ENCODE measurements at places on chromosomes 7 and 10.

DNA sequence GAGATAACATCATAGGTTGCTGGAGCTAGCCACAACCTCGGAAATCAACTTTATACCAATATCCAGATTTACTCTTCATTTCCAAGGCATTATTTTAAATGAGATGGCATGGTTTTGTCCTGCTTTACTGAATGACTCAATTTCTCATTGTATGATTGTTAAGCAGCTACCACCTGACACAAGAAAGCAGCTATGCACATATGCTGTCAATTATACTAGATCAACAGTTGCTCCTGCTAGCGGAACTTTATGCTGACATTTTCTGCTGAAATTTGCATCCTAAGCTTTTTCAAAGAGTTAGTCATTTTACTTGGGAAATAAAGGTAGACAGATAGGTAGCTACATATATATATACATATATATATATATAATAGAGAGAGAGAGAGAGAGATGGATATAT is 8.9 kb upstream of the CH25H start:
- DNase-seq, result no peak

DNA sequence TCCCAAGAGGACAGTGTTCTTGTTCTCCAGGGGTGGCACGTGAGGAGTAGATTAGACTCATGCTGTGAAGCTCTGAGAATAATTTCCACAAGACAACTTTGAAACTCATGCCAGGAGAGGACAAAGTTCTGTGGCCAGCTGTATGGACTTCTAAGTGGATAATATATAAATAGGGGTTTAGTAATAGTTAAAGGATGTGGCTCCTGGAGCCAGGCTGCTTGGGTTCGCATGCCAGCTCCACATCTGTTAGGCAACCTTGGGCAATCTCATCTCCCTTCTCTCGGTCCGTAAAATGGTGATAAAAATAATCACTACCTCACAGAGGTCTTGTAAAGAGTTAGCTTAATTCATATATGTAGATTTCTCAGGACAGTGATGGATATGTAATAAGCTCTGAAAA is 35.8 kb downstream of the ACSL5 start:
- DNase-seq, result no peak

- no peak for DNase-seq
Observed at GRCh38 chr7:112022128-112022527, 184.1 kb downstream of the DOCK4 start.

DNA sequence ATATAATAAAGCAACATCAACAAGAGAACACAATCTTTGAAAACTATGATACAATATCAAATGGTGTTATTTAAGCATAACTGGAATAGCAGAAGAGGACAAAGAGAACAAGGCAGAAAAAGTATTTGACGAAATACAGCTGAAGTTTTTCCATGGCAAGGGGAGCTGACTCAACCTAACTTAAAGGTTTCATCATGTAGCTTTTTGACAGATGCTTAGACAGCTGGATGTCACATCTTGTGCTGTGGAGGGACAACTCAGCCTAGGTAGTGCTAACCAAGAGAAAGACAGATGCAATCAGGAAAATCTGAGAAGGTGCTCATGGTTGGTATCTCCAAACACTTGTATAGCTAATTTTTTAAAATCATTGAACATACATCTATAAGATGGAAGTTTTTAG is 208.2 kb downstream of the TFEC start:
- no peak for DNase-seq

DNA sequence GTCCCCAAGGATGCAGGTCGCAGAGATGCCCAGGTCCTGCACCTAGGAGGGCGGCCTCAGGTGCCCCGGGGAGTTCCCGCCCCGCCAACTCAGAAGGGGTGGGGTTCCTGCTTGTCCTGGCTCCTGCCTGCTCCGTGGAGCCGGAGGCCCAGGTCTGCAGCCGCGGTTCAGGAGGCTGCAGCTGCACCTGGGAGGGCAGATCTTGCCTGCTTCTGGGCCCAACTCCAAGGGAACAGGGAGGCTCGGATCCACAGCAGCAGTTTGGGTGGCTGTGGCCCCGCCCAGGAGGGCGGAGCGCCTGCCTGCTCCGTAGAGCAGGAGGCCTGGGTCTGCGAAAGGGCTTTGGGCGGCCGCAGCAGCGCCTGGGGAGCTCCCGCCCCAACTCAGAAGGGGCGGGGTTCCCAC is 108.2 kb upstream of the EGR2 start:
- DNase-seq, result no peak

DNA sequence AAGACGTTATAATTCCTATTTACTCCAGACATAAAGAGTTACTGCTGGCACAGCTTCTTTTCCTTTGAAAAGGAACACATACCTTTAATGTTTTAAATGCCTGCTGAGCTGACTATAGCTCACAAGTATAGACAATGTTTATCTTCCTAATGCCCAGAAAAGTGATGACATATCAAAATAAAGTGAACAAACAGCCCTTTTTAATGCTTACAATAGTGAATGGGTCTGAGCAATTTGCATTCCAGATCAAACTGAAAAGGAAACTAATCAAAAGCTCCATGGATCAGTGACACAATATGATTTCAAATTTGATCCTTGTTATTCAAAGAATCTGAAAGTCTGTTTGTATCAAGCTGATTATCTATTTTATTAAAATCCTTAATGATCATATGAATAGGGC is 233.6 kb upstream of the SEMA3E start:
- DNase-seq, result no peak

- DNase-seq, result peak; percentile 3
Observed at GRCh38 chr10:128902031-128902710, 564.9 kb upstream of the MGMT start.

DNA sequence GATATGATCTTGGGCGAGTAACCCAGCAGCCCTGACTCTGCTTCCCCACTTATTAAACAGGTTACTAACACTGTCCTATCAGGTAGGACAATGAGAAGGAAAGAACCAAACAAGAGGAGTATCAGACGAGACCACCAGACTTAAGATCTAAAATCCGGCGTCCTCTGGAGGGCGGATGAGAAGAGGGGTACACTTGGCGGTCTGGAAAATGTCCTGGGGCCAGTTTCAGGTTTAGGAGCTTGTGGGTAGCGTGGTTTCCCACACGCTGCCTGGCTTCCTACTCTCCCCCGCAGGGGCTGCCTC is 635 bp downstream of the ZNF32 start:
- DNase-seq, result no peak

GRCh38 chr7:8418629-8419245 is 14.7 kb upstream of the NXPH1 start:
- no peak for DNase-seq

- no peak for DNase-seq
Observed at GRCh38 chr7:106979551-106980357, 64.8 kb upstream of the PRKAR2B start.

GRCh38 chr7:98105942-98106544 is 619 bp upstream of the LMTK2 start:
- DNase-seq, result no peak

- no peak for DNase-seq
Observed at GRCh38 chr7:4093035-4093434, 589.1 kb upstream of the FOXK1 start.

GRCh38 chr10:50469288-50469687 is 154.5 kb downstream of the SGMS1 start:
- DNase-seq, result no peak

GRCh38 chr7:100516135-100516812 is 22.7 kb upstream of the AGFG2 start:
- peak; percentile 76 for DNase-seq

DNA sequence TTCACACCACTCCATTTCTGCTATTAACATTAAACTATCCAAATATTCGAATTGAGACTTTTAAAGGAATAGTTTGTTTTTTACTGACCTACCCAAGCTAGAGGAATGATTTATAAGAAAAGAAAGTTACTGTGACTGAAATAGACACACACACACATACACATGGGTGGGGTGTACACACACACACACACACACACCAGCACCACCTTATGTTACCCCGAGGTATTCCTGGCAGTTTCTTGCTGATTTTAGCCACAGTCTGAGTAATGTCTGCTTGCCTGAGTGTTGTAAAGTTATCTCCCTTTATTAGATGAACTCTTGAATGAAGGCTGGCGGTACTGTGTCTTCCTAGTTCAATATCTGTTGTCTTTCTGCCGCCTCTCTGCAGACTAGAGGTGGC is 91.3 kb upstream of the PRKG1 start:
- DNase-seq, result no peak

DNA sequence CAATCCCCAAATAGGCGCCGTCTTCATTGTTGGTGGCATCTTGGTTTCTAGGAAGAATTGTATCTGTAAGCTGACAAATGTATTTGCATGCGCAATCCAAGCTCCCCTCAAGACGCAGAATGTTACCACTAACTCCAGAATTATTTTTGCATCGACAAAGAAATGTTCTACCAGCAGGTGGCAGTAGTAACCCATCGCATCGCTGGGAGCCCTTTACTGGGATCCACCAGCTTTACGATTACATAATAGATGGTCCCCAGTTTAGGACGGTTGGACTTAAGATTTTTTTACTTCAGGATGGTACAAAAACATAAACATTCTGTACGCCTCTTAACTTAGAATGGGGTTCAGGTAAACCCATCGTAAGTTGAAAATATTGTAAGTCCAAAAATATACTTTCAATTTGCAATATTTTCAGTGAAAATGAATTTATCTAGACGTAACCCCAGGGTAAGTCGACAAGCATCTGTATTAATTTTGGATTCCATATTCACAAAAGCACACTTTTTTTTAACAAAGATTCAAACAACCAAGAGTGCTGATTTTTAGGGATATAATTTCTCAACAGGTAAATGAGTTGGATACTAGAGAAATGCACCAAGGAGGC is 114.0 kb upstream of the COBL start:
- DNase-seq, result no peak

GRCh38 chr7:111009526-111010040 is 81.3 kb upstream of the LRRN3 start:
- no peak for DNase-seq

DNA sequence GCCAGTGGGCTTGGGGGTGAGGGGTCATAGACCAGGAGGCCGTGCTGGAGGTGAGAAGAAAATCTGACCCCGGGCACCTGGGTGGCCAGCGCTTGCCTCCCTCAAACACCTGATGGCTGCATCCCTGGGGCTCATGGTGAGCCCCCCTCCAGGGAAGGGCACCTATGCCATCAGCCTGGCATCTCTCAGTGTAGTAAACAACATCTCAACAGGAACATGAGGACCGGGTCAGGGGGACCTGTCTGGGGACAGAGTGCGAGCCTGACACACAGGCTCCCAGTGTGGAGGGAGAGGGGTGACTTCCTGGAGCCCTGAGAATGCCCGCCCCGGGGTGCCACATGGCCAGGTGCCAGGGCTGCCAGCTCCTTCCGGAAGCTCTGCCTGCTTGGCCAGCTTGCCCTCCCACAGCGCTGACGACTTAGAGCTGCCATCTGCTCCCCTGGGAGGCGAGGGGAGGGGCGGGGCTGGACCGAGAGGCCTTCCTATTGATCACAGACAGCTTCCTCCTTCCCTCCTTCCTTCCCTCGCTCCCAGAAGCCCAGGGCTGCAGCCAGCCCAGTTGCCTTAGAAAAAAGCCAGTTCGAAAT is 12.3 kb downstream of the STX1A start:
- DNase-seq, result no peak

DNA sequence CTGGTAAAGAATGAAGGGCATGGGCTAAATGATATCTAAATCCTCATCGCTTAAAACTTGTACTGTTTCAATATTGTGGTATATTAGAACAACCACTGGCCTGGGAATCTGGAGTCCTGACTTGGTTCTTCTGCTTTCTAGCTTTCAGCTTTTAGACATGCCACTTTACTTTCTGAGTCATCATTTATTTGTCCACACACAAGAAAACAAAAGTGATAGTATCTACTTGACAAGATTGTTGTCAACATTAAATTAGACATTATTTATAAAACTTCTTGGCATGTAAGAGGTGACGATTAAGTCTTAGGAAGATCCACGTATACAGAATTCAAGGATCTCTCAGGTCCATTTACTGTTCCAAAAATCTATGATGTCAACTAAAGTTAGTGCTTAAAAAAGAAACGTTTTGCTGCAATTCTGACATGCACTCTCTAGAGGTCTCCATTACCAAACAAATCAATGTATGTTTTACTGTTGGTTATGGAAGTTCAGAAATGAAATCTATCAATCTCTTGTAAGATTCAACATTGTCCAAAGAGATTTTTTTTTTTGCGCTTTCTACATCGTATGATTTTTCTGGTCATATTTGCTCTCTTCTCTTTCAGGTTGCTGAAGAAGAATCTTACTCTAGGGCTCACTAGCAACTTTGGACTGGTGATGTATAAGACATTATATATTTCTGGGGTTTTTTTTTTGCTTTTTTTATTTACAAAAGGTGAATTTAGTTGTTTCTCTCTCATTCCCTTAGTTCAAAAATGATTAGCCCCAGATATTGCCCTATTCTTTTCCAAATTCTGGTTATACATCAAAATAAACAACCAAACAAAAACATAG is 53.6 kb upstream of the DYNC1I1 start:
- DNase-seq, result no peak

GRCh38 chr7:88147949-88148348 is 71.9 kb downstream of the SRI start:
- no peak for DNase-seq

DNA sequence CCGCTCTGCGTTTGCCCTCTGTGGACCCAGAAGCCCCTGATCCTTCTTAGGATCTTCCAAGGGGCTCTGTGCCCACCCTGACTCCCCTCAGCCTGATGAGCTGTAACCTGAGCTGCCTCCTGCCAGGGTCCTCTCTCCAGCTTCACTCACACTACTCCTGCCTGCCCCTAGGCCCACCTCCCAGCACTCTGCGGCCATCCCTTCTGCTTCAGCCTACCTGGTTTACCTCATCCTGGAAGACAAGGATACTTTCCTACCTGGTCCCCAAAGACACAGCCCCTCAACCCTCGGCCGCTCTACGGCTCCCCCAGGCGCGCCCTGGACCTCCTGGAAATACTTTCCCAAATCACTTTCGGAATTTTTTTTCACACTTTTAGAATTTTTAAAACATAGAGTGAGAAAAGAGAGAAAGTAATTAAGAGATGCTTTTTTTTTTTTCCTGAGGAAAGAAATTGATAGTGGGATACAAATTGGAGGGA is 6.4 kb upstream of the ZNF862 start:
- no peak for DNase-seq

GRCh38 chr7:840001-840600 is 7.8 kb downstream of the SUN1 start:
- DNase-seq, result no peak

- DNase-seq, result no peak
Observed at GRCh38 chr7:37908221-37908788, 8.3 kb downstream of the SFRP4 start.

- no peak for DNase-seq
Observed at GRCh38 chr7:105016709-105017656, 3.0 kb downstream of the KMT2E start.

GRCh38 chr7:151429560-151430331 is 10.2 kb downstream of the CRYGN start:
- no peak for DNase-seq

GRCh38 chr10:75974080-75974479 is 542.7 kb downstream of the LRMDA start:
- DNase-seq, result no peak

GRCh38 chr7:14507617-14508016 is 394.9 kb downstream of the DGKB start:
- peak; percentile 43 for DNase-seq

DNA sequence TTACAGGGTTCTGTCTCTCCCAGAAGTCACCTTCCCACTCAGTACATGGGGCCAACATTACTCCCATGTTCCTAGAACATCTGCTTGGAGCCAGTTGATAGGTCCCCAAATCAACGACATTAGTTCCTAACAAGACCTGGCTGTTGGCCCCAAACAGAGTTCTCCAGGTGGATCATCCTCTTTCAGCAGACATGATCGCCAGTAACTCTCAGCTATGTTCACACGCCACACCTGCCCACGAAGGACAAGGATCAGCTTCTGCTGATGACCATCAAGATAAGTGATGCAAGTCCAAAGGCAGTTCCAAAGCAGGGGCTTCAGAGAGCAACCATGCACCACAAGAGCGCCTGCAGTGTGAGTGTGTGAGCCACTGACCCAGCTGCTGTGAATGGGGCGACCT is 11.0 kb downstream of the ZNF777 start:
- DNase-seq, result no peak

Data from right hindlimb (tissue), 1 donor.